Renal pelvis (tissue), 12 donors: ENCODE measurements at places on chromosomes 7 and 10. TPM values are rescaled to one million over a fixed set of nuclear protein-coding genes. Genes with fewer than 3 reads are reported as not detected.

- DNase-seq: no peak
Measured at GRCh38 chr7:155984028-155984580, 171.8 kb upstream of the SHH start.

DNA sequence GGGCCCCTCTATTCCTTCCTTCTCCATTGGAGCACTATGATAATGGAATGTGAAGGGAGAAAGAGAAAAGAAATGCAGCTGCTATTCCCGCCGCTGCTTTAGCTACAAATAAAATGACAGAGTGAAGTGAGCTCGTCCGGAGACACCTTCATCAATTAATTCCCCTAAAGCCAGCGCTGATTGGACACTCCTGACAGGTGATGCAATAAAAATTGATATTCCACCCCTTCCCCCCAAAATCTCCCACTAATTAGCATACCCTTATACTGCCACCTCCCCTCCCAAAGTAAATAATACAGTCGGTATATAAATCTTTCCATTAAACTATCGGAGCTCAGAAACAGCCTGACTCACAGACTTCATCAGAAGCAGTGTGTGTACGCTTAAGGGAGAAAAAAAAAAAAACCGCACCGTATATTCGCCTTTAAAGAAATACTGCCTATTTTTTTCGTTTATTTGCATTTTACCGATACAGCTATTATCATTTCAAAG lies 7.3 kb downstream of the SKIDA1 start:
- DNase-seq: peak; percentile 90

NACAD gene
- 10.8 TPM for polyA plus RNA-seq

- no peak for DNase-seq
Measured at GRCh38 chr10:69407621-69408301, 9.0 kb downstream of the TACR2 start.

MLXIPL gene
- 7.3 TPM for polyA plus RNA-seq

STRIP2 gene
- polyA plus RNA-seq: 5.2 TPM

GRCh38 chr10:60473557-60473956 lies 83.9 kb upstream of the ANK3 start:
- no peak for DNase-seq

- DNase-seq: no peak
Measured at GRCh38 chr7:149125189-149125862, 798 bp downstream of the ZNF425 start.

- DNase-seq: no peak
Measured at GRCh38 chr10:125510998-125511397, 172.0 kb downstream of the TEX36 start.

DNA sequence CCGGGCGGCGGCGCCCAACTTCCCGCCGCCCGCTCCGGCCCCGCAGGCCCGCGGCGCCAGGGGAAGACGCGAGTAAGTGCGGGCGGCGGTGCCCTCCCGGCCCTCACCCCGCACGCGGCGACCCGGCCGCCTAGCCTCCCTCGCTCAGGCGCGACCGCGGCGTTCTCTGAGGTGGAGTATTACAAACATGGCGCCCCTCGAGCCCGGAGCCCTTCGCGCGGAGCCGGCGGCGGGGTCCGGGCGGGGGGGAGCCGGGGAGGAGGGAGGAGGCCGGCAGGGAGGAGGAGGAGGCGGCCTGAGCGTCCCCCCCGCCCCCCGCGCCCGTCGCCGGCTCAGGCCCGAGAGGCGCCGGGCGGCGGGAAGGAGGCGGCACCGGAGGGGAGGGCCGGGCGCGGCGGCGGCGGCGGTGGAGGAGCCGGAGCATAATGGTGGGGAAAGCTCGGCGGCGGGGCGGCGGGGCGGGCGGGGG lies at the start of gene ZMYND11:
TSS of gene ZMYND11 (plus strand) at position 324 of the 469 bp plus-strand sequence. CDS start 44,558 bp downstream, outside the sequence.
- DNase-seq: peak; percentile 89

DNA sequence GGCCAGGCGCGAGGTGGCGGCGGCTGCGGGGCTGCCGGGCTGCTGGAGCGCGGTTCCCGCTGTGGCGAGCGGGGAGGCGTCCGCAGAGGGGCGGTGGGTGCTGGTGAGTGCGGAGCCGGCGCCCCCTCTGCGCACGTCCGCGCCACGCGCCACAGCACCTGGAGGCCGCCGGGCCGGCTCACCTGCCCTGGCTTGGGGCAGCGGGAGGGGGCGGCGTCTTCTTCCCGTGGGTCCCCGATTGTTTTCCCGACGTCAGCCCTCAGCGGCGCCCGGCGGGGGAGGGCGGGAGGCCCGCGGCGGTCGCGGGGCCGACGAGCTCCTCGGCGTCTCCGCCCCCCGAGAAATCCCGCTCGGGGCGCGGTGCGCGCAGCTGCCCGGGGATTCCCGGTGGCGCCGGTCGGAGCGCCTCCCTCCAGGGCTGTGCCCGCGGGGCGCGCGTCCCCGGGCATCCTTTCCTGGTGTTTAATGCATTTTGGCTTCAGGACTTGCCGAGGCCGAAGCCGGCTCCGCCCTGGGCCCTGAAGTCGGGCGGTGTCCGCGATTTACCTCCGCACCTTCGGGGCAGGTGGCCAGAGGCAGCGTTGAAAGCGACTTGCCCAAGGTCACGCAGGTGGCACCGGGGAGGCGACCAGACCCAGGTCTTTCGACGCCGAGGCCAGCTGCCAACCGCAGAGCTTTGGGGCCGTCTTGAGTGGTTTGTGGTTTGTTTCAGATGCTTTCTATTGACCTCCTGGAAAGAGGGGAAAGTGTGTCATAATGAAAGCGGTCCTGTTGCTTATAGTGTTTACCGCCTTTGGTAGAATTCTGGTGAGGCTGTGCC lies 561 bp downstream of the PLEKHA1 start:
- DNase-seq: peak; percentile 53

STAG3 gene
- polyA plus RNA-seq: 33.4 TPM

DNA sequence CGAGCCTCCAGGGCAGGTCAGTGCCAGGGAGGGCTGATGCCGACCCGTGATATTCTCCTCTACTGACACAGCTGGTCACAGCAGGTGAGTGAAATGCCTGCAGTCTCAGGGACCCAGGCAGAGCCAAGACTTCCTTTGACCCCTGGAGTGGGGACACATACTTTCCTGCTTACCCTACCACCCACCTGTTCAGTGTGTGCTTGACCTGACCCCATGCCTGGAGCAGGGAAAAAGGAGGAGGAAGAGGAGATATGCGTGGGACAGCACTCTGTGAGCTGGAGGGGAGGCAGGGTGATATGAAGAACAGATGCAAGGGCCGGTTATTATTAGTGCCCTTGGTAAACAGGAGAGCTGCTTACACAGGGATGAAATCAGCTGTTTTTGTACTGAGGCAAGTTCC lies 40.8 kb upstream of the WIPF3 start:
- DNase-seq: no peak

DNA sequence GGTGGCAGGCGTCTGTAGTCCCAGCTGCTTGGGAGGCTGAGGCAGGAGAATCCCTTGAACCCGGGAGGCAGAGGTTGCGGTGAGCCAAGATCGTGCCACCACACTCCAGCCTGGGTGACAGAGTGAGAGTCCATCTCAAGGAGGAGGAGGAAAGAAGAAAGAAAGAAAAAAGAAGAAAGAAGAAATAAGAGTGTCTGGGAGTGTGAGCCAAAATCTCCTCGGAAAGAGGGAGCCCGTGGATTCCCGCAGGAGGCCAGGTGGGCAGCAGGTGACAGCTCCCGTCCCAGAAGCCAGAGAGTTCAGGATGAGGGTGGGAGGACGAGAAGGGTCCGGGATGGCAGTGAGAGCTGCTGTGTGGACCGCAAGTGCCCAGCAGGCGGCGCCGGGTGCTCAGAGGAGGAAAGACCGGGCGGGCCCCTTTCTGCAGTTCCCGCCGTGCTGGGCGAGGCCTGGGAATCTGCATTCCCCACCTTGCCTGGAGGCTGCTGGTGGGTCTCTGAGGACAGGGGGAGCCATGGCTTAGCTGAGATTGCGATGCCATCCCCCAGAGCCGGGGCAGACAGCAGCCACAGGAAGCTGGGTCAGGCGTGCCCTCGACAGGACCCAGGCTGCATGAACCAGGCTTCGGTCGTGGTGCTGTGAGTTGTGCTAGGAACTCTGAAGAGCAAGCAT lies 17.1 kb upstream of the AMZ1 start:
- DNase-seq: no peak

GRCh38 chr7:273327-273726 lies 16.6 kb upstream of the FOXL3 start:
- no peak for DNase-seq

DNA sequence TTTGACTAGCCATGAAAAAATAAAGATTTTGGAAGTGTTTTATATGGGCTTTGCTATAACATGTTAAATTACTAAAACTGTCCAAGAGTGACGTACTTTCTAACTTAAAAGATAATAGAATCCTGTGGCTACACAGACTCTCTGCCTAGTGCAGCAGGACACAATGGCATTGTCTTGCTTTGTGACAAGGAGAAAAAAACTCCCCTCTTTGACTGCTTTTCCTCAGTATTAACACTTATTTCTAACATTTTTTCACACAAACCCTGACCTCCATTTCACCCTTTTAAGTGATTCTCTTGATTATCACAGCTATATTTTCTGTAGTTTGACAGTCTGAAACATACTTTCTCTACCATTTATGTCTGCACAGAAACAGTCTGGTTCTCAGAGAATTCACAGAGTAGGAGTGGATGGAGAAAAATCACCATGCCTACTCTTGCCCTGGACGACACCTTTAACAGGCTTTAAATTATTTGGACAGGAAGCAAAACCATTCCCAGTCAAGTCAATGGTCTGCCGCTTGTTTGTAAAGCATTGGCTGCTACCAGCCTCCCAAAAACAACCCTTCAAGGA lies 336.3 kb upstream of the SMIM30 start:
- DNase-seq: no peak

DNA sequence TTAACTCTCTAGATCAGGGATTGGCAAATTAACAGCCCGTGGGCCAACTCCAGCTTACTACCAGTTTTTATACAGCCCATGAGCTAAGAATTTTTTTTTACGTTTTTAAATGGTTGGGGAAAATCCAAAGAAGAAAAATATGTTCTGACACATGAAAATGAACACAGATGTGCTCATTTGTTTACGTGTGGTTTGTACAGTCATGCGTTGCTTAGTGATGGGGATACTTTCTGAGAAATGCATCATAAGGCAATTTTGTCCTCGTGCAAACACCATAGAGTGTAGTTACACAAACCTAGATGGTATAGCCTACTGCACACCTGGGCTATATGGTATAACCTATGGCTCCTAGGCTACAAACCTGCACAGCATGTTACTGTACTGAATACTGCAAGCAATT lies 8.3 kb upstream of the SMKR1 start:
- DNase-seq: no peak

GRCh38 chr10:75910032-75910431 lies 478.6 kb downstream of the LRMDA start:
- no peak for DNase-seq

DNA sequence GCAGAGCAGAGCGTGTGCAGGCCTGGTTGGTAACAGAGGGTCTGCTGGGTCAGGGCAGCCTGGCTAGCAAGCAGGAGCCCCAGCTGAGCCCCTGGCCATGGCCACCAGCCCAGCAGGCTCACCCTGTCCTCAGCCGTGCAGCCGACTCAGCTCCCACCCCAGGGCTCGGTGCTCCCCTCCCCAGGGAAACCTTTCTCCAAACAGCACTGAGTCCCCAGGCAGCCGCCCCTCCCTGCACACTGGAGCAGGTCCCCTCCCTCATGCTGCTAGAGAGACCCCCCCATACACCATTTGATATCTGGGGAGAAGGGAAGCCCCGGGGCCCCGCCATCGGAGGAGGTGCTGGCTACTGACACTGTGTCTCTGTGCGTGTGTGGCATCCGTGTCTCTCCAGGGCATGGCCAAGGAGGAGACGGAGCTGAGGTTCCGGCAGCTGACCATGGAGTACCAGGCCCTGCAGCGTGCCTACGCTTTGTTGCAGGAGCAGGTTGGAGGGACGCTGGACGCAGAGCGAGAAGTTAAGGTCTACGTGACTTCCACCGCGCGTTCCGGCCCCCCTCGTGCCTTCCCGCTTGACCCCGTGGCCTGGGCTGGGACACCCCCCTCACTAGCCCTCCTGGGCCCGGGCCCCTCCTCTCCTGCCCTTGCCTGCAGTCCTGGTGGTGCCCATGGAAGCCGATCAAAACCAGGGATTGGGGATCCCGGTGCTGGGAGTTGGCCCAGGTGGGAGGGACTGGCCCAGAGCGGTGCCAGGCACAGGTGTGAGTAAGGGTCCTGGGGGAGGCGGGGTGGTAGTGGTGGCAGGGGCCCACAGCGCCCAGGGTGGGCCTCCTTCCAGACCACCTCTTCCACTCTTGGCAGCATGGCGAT lies 45.0 kb upstream of the DPYSL4 start:
- no peak for DNase-seq

DNA sequence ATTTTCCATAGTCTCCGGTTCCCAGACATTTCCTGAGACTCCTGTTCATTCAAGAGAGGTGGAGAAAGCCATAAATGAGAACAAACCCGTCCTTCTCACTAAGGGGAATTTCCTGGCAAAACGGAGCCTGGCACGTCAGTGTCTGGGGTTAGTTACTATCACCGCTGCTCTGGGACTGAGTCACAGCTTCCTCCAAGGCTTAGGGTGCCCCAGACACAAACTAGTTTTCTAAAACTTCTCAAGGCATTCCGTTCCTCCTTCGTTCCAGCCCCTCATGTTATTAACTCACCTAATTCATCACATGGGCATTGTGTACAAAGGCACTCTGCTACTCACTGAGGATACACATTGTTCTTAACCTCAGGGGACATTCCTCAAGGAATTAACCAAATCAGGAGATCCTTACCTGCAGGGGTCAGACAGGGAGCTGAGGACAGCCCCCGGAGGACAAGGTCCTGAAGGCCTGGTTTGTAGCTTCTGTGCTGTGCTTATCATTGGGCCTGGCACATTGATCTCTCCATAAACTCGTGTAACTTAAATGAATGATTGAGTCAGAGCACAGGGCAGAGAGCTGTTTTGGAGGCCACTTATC lies 103.0 kb upstream of the KLF6 start:
- DNase-seq: no peak

EVX1 gene
- 0.11 TPM for polyA plus RNA-seq

GRCh38 chr7:77316219-77316978 lies 99.8 kb downstream of the GSAP start:
- DNase-seq: no peak

DNA sequence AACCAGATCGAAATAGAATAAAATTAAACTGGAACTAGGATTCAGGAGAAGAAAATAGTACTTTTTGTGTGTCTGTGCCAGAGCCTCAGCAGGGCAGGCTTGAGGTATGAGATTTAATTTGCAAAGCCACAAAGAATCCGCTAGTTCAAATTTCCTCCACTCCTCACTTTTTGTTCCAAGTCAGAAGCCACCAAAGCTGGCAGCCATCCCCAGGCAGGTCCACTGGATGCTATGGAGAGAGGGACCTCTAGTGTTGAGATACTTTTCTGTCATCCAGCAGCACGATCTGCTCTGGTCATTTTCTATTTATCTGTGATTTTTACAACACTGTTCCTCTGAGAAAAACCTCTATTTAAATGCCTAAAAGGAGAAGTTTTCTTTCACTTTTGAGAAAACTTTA lies 147.9 kb upstream of the FRMD4A start:
- peak; percentile 81 for DNase-seq

GRCh38 chr7:77413861-77414424 lies 2.2 kb downstream of the GSAP start:
- no peak for DNase-seq
